Central memory CD8-positive, alpha-beta T cell (primary cell): ENCODE measurements at places on chromosomes 7 and 10.
A peak's percentile ranks its signal among the peaks of the same experiment; 100 is the strongest.

DNA sequence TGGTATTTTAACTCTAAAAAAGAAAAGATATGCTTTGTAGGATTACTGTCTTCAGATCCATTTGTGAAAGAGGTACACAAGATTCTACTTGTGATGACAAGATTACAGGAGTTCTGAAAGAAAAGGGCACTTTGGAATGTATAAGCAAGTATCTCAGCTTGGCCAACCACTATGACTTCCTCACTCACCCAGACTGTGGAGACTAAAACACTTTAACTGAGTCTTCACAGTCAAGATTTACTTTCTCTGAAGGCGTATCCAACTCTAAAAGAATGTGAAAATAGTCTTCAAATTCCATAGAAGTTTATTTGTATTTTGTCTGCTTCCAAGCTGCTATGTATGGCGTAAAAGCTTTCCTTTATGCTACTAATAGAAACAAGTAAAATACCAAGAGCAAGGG lies 76.1 kb upstream of the SRRM3 start:
- H3K27ac ChIP-seq = no peak overlapping the region
- H3K4me1 ChIP-seq = peaks cover 4% of the 10 kb centered on the region
- H3K4me3 ChIP-seq = no peak overlapping the region
- peaks cover 14% of the 10 kb centered on the region for H3K27me3 ChIP-seq
- H3K36me3 ChIP-seq = no peaks in the 10 kb centered on the region
- no peak for DNase-seq

GRCh38 chr10:54749623-54750022 lies 51.4 kb downstream of the PCDH15 start:
- no peaks in the 10 kb centered on the region for H3K4me1 ChIP-seq
- no peaks in the 10 kb centered on the region for H3K27me3 ChIP-seq
- H3K4me3 ChIP-seq = no peak overlapping the region
- no peaks in the 10 kb centered on the region for H3K36me3 ChIP-seq

DNA sequence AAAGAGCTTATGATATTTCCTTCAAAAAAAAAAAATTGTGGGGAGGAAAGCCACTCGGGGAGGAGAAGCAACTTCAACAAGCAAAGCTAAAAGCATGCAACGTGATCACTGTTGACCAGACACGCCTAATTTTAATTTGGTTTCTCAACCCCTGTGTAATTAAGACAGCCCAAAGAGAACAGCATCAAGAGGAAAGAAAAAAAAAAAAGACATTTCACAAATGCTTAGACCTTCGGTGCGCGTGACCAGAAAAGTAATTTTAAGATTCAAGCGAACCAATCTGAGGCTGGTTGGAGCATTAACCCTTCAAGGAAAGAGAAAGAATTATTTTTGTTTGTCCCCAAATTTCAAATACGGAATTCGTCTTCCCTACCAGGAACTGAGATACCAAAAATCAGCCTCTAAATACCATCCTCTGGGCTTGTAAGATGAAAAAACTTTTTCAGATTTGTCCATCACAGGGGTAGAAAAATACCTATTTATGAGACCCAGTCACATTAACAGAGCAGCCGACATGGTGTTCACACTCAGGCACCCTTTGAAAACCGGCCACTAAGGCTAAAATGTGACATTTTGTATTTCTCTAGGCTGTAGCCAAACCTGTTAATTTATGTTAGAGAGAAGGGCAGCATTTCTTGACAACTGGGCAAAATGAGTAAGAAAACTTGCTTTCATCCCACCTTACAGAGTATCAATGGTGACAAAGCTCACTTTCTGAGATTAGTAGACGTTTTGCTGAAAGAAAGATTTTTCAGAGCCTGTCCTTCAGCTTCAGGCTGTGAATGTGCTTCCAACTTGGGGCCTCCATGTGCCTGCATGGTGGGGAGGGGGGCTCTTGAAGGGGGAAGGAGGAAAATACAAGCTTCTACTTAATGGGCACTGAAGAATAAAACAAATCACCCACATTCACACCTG lies 179.9 kb upstream of the KLF14 start:
- DNase-seq = no peak
- H3K27me3 ChIP-seq = no peaks in the 10 kb centered on the region
- peak overlapping the region; percentile 96 for H3K27ac ChIP-seq
- H3K4me3 ChIP-seq = peak overlapping the region; percentile 83

DNA sequence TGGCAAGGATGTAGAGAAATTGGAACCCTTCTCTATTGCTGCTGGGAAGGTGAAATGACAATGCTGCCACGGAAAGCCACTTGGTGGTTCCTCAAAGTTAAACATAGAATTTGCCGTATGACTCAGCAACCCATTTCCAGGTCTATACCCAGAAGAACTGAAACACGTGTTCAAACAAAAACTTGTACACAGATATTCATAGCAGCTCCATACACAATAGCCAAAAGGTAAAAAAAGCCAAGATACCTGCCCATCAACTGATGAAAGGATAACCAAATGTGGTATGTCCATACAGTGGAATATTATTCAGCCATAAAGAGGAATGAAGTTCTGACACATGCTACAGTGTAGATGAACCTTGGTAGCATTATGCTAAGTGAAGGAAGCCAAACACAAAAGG lies 39.1 kb downstream of the LHPP start:
- no peak overlapping the region for H3K27ac ChIP-seq
- no peaks in the 10 kb centered on the region for H3K27me3 ChIP-seq
- no peaks in the 10 kb centered on the region for H3K4me1 ChIP-seq
- no peak for DNase-seq
- H3K4me3 ChIP-seq = no peak overlapping the region
- H3K36me3 ChIP-seq = peaks cover 1% of the 10 kb centered on the region

DNA sequence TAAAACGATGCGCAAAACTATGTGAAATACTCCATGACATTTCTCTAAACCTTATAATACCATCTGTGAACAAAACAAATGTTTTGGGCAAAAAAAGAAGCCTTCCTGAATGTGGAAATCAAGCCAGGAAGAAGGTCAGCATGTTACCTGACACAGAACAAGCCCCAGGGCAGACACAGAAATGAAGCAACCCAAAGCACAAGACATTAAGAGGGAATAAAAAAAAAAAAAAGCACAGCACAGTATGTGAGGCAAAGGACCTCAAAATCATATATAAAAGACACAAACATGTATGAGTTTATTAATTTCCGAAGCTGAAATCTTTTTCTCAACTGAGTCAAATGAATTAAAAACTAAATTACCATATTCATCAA lies 161.8 kb downstream of the SKIDA1 start:
- no peak overlapping the region for H3K27ac ChIP-seq
- DNase-seq = no peak
- H3K4me1 ChIP-seq = no peaks in the 10 kb centered on the region
- H3K36me3 ChIP-seq = no peaks in the 10 kb centered on the region

GRCh38 chr7:123624527-123625183 lies 23.0 kb downstream of the ASB15 start:
- peak; percentile 38 for DNase-seq
- H3K4me1 ChIP-seq = peaks cover 6% of the 10 kb centered on the region
- H3K27me3 ChIP-seq = no peaks in the 10 kb centered on the region
- peaks cover 6% of the 10 kb centered on the region for H3K36me3 ChIP-seq
- H3K4me3 ChIP-seq = no peak overlapping the region

- peak overlapping the region; percentile 79 for H3K4me3 ChIP-seq
- no peaks in the 10 kb centered on the region for H3K36me3 ChIP-seq
- peaks cover 10% of the 10 kb centered on the region for H3K4me1 ChIP-seq
- no peak for DNase-seq
Observed at GRCh38 chr10:103854686-103855391, 537 bp downstream of the SH3PXD2A start.

GRCh38 chr10:95279042-95279820 lies 11.6 kb downstream of the PDLIM1 start:
- no peaks in the 10 kb centered on the region for H3K4me1 ChIP-seq
- H3K4me3 ChIP-seq = no peak overlapping the region
- no peak for DNase-seq
- no peak overlapping the region for H3K27ac ChIP-seq
- H3K36me3 ChIP-seq = peaks cover 2% of the 10 kb centered on the region

DNA sequence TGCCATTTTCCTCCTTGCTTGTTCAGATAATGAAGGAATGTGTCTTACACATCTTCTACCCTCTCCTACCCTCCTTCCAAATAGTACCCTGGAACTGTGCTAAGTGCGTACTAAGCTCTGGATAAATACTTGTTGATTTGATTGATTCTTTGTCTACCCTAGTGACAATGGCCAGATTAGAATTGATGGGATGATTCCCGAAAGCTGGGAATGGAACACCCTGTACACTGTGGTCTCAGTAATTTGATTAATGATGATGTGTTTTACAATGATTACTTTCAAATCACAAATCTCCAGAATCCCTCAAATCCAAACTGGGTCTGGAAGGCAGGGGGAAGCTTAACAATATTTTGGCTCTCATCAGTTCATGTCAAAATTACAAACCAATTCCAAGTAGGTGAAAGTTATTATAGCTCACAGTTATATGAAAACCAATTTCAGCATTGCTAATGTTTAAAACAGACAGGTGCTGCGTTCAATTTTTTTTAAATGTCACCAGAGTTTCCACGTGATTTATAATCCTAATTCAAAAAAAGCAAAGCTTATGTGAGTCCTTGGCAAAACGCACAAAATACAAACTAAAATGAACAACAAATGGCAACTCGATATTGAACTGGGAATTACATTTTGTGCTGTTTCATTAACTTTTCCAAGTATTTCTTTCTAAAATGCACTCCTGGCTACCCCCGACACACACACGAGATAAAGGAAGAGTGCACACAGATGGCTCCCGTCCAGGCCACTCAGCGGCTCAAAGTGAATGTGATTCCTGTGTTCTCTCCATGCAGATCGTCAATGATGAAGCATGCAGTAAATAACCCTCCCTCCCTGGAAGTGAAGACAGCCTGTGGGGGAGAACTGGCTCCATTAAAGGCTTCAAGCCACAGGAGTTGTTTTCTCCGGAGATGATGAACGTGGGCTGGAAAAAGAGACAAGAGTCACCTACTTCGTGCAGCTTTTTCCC lies 21.7 kb upstream of the ADRB1 start:
- no peak for DNase-seq
- no peak overlapping the region for H3K27ac ChIP-seq
- H3K4me1 ChIP-seq = peaks cover 18% of the 10 kb centered on the region
- peaks cover 24% of the 10 kb centered on the region for H3K27me3 ChIP-seq
- H3K4me3 ChIP-seq = no peak overlapping the region

GRCh38 chr7:36308031-36308430 lies 81.6 kb upstream of the ANLN start:
- H3K4me1 ChIP-seq = peaks cover 9% of the 10 kb centered on the region
- no peak overlapping the region for H3K27ac ChIP-seq

GRCh38 chr10:753530-753929 lies 64.1 kb upstream of the DIP2C start:
- peaks cover 2% of the 10 kb centered on the region for H3K36me3 ChIP-seq
- peaks cover 10% of the 10 kb centered on the region for H3K27me3 ChIP-seq
- no peak overlapping the region for H3K4me3 ChIP-seq
- no peak for DNase-seq
- H3K27ac ChIP-seq = no peak overlapping the region

DNA sequence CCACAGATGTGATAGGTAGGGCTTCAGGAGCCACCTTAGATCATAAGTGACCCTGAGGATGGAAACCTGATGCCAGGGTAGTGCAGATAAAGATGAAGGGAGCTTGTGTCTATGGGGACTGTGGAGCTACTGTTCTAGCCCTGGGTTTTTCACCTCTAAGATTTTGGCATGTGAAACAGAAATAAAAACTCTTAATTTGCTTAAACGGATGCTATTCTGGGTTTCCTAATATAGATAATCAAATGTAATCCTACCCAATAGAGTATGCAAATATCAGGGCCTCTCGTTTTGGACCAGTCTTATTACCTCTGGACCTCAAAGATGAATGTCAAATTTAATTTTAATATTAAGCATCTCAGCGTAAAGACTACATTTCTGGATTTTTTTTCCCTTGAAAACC lies 49.3 kb downstream of the ABCB4 start:
- no peak for DNase-seq
- H3K27me3 ChIP-seq = peaks cover 20% of the 10 kb centered on the region
- no peak overlapping the region for H3K4me3 ChIP-seq
- no peaks in the 10 kb centered on the region for H3K4me1 ChIP-seq

GRCh38 chr7:54705436-54705835 lies 53.6 kb downstream of the SEC61G start:
- no peaks in the 10 kb centered on the region for H3K4me1 ChIP-seq
- no peak for DNase-seq
- peaks cover 26% of the 10 kb centered on the region for H3K27me3 ChIP-seq
